ENCODE measurements at places on chromosomes 4 and X. TPM values are rescaled to one million over a fixed set of nuclear protein-coding genes. Genes with fewer than 3 reads are reported as not detected.

- no peak overlapping the region for H3K4me3 ChIP-seq
- DNase-seq, result no peak
- H3K4me1 ChIP-seq, result no peaks in the 10 kb centered on the region
- H3K27ac ChIP-seq, result no peak overlapping the region
- H3K27me3 ChIP-seq, result no peaks in the 10 kb centered on the region
- no peaks in the 10 kb centered on the region for H3K36me3 ChIP-seq
Measured at GRCh38 chrX:123425904-123426303, 241.8 kb downstream of the GRIA3 start.

- no peaks in the 10 kb centered on the region for H3K4me1 ChIP-seq
- H3K36me3 ChIP-seq, result no peaks in the 10 kb centered on the region
Measured at GRCh38 chr4:188254211-188254610, 115.0 kb downstream of the TRIML1 start.

DNA sequence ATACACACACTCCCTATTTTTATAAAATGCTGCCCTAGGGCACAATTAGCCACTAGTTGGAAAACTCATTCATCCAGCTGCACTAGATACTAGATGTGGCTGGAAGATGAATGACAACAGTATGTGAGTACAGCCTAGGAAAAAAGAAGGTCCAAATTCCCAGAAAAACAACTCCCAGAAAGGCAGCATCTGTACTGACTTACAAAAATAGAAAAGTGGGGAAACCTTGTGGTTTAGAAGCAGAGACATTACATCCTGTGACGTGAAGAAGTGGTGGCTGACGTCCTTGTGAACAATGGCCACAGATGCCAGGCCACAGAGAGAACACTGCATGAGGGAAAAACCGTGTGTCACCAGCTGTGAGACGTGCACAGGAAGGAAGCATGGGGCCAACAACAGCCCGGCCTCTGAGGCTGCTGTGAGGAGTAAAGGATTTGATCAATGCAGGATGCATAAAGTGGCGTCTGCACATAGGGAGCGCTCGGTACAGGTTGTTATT, 81.2 kb downstream of the SPRY1 start:
- H3K27me3 ChIP-seq, result no peaks in the 10 kb centered on the region
- no peak overlapping the region for H3K4me3 ChIP-seq
- no peak for DNase-seq
- H3K4me1 ChIP-seq, result peaks cover 9% of the 10 kb centered on the region
- H3K36me3 ChIP-seq, result no peaks in the 10 kb centered on the region

DNA sequence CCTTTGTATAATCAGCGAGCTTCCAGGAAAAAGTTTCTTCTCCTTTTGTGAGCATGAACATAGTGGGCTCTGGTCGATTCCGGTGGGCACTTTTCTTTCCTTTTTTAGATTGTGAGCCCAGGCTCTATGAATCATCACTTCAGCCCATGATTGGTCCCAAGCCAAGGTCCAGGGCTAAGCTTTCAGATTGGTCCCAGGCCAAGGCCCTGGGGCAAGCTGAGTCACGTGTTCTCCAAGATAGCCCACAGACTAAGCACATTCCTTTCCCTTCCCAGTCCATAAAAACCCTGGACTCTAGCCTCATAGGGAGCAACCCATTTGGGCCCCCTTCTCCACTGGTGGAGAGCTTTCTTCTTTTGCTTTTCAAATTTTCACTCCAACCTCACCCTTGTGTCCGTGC, 430.5 kb downstream of the NAP1L3 start:
- no peak for DNase-seq
- no peaks in the 10 kb centered on the region for H3K36me3 ChIP-seq
- no peaks in the 10 kb centered on the region for H3K4me1 ChIP-seq
- no peaks in the 10 kb centered on the region for H3K27me3 ChIP-seq
- H3K27ac ChIP-seq, result no peak overlapping the region

DNA sequence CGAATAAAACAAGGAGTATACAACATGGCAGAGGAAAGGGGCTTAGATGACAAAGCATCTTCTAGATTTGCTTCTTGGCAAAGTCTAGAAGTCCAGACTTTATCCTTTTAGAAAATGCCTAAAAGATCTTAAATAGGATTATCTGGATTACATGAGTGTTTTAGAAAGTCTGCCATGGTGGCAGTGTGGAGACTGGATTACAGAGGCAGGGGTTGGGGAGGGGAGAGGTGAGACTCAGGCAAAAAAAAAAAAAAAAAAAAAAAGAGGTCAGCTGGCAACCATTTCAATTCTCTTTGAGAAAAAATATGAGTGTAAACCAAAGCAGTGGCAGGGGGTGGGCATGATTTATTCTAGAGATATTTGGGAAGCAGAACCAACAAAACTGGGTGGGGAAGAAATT, 17.4 kb downstream of the ZNF827 start:
- peaks cover 18% of the 10 kb centered on the region for H3K4me1 ChIP-seq
- H3K27me3 ChIP-seq, result no peaks in the 10 kb centered on the region
- H3K36me3 ChIP-seq, result no peaks in the 10 kb centered on the region
- no peak for DNase-seq
- no peak overlapping the region for H3K4me3 ChIP-seq
- no peak overlapping the region for H3K27ac ChIP-seq

GRCh38 chrX:39729981-39730661, 367.6 kb downstream of the BCOR start:
- no peak overlapping the region for H3K4me3 ChIP-seq
- no peak for DNase-seq
- no peak overlapping the region for H3K27ac ChIP-seq
- H3K4me1 ChIP-seq, result peaks cover 31% of the 10 kb centered on the region

DNA sequence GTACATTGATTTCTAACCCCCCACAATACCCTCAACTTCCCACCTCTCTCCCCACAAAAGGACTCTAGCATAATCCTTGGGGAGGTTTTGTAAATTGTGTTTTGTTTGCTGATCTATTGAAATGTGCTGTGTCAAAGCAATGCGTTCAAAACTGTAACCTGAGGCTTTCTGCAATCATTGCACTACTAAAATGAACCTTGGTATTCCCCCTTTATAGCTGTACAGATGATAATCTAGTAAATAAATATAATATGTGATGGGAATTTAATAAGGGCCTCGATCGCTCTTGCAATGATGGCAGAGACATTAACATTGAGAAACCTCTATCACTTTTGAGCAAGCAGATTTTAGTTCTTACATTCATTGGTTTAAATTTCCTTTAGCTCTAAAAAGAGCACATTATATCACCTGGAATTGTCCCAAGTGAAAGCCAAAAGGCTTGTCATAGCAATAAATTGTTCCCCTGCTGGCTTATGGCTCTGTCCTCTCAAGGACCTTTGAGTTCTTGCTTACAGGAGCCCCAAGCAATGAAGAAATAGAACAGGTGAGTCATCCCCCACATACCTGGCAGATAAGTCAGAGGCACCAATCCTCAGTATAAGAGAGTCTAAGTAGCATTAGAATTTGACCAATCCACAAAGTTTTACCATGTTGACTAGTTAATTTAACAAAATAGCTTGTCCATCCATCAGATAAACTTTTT, 18.4 kb upstream of the ACE2 start:
- H3K27ac ChIP-seq, result no peak overlapping the region
- H3K4me1 ChIP-seq, result no peaks in the 10 kb centered on the region
- no peak for DNase-seq

DNA sequence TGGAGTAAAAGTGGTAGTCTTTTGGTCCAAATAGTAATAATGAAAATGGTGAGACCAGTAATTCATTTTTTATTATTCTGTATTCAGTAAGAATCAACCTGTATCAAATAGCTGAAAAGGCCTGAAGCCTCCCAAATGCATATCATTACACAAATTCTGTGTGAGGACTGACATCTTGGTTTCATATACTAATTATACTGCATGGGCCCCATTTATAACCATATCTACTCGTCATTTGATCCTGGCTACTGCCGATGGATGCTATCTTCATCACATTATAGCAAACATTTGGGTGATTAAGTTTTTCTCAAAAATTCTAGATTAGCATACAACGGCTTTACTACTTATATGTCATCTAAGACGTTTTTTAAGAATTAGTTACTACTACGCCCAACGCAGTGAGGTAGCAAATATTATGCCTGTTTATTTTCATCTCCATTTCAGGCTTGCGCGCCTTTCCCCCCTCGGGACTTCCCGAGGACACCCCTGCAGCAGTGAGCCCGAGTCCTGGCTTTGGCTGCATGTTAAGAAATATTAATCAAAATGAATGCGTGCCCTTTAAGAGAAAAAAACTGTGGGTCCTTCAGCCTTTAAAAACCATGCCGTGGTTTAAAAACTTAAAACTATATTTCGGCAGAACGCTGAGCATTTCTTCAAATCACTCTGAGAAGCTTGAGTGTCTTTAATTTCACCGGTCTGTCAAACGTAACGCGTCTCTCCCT, 814 bp upstream of the MMAA start:
- peak overlapping the region; percentile 88 for H3K4me3 ChIP-seq
- H3K27ac ChIP-seq, result peak overlapping the region; percentile 98
- no peaks in the 10 kb centered on the region for H3K4me1 ChIP-seq
- H3K36me3 ChIP-seq, result no peaks in the 10 kb centered on the region
- no peak for DNase-seq

- no peaks in the 10 kb centered on the region for H3K27me3 ChIP-seq
- no peak overlapping the region for H3K27ac ChIP-seq
- H3K36me3 ChIP-seq, result no peaks in the 10 kb centered on the region
- no peaks in the 10 kb centered on the region for H3K4me1 ChIP-seq
- H3K4me3 ChIP-seq, result no peak overlapping the region
Measured at GRCh38 chr4:156660465-156660864, 311.1 kb downstream of the PDGFC start.

GRCh38 chr4:87644286-87644685, 5.8 kb upstream of the DMP1 start:
- no peaks in the 10 kb centered on the region for H3K36me3 ChIP-seq
- H3K4me1 ChIP-seq, result no peaks in the 10 kb centered on the region
- DNase-seq, result no peak
- no peak overlapping the region for H3K4me3 ChIP-seq
- no peak overlapping the region for H3K27ac ChIP-seq

GRCh38 chr4:184329659-184330400, 112.2 kb upstream of the ENPP6 start:
- DNase-seq, result peak; percentile 81
- H3K27ac ChIP-seq, result no peak overlapping the region
- H3K36me3 ChIP-seq, result no peaks in the 10 kb centered on the region
- no peaks in the 10 kb centered on the region for H3K27me3 ChIP-seq
- H3K4me1 ChIP-seq, result no peaks in the 10 kb centered on the region

- H3K27me3 ChIP-seq, result no peaks in the 10 kb centered on the region
- no peak for DNase-seq
- H3K36me3 ChIP-seq, result no peaks in the 10 kb centered on the region
- H3K27ac ChIP-seq, result no peak overlapping the region
- H3K4me3 ChIP-seq, result no peak overlapping the region
Measured at GRCh38 chr4:16480011-16480410, 253.7 kb upstream of the TAPT1 start.

LRCH2 gene
- 40.3 TPM for total RNA-seq

DRD5 gene
- 0.54 TPM for total RNA-seq

FAM50A gene
- 78.1 TPM for total RNA-seq

CTAG1B gene
- not detected for total RNA-seq

MAGEA11 gene
- not detected for total RNA-seq

SLC16A2 gene
- 7.5 TPM for total RNA-seq

STPG2 gene
- total RNA-seq, result 0.33 TPM
